Adrenal gland (tissue), 19 donors: ENCODE measurements at places on chromosomes 13 and 19.

DNA sequence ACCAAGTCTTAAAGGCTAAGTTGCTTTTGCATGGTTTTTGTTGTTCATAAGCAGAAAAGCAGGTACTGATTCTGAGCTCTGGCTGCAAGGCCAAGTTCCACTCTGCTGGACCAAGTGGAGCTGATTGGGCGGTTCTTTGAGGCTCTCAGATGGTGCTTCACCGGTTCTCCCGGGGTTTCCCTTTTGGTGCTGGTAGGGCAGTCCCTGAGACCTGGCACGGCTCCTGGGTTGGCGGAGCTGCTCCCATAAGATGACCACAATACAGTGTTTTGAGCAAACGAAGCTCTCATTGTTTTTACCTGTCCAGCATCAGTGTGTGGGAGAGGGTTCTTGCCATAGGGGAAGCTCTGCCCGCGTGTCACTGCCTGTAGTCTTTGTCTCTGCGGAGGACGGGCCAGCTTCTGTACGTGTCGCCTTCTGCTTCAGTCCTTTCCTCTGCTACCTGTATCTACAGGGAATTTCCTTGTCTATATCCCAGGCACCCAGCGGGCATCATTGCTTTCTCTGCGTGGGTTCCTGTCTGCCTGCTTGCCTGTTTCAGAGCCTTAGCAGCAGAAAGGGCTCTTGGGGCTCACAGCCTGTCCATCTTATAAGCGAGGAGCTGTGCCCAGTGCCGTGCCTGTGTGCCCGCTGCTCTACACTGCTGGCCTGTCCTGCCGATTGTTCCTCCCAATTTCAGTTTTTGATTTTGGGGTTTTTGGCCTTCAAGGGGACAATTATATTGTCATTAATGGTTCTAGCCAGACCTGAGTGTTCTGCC, 2.3 kb downstream of the U2AF2 start:
- peak; percentile 67 for DNase-seq

GRCh38 chr19:781800-782184, 15.5 kb upstream of the PTBP1 start:
- DNase-seq, result no peak

DNA sequence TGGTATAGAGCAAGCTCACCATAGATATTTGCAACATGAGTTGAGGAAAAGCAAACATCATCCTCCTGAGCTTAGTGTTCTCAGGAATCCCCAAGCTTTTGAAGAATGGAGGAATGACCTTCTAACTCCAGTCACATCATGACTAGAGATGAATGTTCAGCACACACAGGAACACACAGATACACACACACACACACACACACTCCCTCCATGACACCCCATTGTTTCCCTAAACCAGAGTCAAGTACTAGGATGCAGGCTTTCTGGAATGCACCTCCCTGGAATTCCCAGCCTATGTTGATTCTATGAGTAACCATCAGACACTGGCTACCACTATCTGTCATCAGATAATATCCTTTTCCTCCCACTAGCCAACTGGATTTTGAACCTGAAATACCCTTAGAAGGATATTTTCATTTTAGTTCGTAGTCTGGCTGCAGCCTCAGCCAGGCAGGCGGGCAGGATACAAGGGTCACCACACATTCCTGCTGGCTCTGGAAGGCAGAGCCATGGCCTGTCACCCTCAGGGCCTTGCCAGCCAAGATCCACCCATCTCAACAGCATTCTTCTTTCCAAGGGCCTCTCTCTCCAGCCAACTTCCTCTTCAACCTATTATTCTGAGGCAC, 162.4 kb downstream of the FOXO1 start:
- no peak for DNase-seq

GRCh38 chr13:74090397-74090796, 43.8 kb downstream of the KLF12 start:
- no peak for DNase-seq

DNA sequence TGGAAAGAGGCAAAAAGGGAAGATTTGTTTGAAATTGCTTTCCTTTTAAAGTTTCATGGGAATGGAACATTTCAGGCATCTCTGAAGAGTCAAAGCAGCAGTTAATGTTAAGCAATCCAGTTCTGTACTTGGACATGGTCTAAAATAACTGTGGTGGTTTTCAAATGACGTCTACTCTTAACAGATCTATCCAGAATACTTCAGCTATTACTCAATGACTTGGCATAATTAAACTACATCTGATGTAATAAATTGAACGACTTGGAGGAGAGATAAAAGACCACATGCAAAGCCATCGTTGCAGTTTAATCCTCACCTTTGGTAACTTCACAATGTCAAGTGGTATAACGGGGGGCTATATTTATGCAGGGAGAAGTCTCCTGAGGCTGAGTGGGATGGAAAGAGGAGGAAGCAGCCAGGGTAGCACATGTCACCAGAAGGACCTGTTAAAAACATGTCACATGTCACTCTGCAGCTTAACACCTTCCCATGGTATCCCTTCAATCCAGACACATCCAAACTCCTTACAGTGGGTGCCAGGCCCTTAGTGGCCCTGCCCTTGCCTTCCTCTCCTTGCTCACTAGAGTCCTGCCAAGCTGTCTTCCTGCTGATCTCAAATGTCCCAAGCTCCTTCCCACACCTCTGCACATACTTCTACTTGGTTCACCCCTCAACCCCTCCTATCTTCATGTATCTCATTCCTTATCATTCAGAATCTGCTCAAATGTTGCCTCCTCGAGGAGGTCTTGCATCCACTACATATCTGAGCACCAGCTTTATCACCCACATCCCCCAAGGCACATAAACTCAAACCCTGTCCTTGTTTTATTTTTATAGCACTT, 327.8 kb downstream of the SUCLA2 start:
- no peak for DNase-seq

- no peak for DNase-seq
Measured at GRCh38 chr13:110278859-110279258, 28.1 kb downstream of the COL4A1 start.

GRCh38 chr13:35953537-35954206, 177.5 kb downstream of the DCLK1 start:
- peak; percentile 51 for DNase-seq

DNA sequence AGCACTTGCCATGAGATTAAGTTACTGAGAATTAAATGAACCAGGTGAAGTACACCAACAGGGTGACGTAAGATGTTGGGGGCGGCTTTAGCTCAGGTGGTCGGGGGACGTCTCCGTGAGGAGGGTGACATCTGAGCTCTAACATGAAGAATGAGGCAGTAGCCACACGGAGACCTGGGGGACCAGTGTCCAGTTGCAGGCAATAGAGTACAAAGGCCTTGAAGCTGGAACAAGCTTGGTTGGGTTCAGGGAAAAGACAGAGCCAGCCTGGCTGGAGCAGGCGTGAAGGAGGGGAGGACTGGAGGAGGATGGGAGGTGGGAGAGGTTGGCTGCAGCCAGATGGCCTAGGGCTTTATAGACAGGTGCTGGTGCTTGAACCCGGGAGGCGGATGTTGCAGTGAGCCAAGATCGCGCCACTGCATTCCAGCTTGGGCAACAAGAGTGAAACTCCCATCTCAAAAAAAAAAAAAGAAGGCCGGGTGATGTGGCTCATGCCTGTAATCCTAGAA, 1.6 kb downstream of the SPINT2 start:
- no peak for DNase-seq

- DNase-seq, result no peak
Measured at GRCh38 chr13:43755844-43756243, 30.9 kb downstream of the ENOX1 start.

GRCh38 chr19:43704002-43704705, 11.7 kb upstream of the IRGC start:
- no peak for DNase-seq

GRCh38 chr13:23129331-23129730, 51.4 kb upstream of the SGCG start:
- no peak for DNase-seq

GRCh38 chr19:11169896-11170678, 14.5 kb upstream of the SPC24 start:
- DNase-seq, result no peak

DNA sequence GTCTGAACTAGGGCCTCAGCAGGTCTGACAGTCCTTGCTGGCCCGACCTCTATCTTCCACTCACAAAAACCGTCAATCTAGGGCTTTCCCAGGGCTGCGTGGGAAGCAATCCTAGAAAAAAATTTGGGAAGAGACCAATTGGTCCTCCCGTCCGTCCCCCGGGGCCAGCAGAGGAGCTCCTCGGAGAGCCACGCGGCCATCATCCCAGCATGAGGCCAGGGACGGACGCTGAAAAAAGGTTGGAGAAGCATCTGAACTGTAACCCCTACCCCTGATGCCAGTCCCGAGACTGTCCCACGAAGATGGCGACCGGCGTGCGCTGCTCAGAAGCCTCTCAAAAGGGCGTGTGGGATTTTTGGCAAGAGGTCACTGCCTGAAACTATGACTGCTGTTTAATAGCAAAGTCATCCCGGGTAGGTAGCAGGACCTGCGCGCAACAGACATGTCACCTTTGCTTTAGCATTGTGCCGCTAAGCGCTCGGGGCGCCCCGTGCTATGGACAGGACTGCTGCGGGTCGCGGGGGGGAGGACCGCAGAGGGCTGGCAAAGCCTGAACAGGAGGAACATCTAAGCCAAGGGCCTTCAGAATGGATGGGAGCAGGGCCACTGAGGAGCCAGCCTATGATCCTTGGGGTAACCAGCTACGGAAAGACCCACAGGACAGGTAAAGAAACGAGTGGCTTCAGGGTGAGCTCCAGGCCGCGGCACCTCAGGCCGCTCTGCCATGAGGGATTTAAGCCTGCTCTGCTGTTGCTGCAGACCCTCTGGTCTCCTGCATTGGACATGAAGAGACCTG, 10.6 kb downstream of the AKAP8 start:
- no peak for DNase-seq

DNA sequence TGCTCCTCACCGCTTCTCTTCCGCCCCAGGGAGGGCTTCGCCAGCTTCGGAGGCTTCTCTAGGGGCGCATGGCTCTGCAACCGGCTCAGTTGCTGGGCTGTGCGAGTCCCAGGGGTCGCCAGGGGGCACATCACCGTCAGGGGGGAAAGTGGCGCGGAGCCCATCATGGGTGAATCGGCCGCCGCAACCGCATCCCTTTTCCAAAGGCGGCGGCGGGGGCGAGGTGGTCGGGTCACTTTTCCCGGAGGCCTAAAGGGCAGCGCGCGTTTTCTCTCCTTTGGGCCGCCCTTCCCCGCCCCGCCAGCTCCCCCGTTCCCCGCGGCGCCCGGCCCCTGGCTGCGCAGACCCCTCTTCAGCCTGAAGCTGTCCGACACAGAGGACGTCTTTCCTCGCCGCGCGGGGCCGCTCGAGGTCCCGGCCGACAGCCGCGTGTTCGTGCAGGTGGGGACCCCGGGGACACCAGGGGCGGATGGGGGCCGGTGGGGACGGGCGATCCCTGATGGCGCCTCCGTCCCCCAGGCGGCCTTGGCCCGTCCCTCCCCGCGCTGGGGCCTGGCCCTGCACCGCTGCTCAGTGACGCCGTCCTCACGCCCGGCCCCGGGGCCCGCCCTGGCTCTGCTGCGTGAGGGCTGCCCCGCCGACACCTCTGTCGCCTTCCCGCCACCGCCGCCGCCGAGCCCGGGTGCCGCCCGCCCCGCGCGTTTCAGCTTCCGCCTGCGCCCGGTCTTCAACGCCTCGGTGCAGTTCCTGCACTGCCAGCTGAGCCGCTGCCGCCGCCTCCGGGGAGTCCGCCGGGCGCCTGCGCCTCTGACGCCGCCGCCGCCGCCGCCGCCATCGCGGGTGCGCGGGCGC, 1.7 kb downstream of the TGFBR3L start:
- no peak for DNase-seq

DNA sequence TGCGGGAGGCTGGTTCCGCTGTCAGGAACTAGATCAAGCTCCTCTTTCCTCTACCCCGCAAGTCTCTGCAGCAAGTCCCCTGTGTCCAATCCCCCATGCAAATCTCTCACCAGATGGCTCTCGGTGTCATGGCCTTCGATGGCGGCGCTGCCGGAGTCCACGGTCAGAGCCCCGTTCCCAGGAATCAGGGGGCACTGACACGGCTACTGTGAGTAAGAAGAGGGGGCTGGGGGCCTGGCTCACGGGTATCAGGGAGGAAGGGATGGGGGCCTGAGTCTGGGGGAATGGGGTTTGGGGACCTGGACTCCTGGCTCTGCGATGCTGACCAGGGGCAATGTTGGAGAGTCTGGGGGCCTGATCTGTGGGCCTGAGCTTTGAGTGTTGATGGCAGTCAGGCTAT, 4.0 kb downstream of the SCAF1 start:
- DNase-seq, result no peak

GRCh38 chr13:57264965-57265364, 98.0 kb downstream of the PRR20E start:
- DNase-seq, result no peak

GRCh38 chr19:51971624-51972023, 15.0 kb downstream of the ZNF350 start:
- DNase-seq, result no peak

DNA sequence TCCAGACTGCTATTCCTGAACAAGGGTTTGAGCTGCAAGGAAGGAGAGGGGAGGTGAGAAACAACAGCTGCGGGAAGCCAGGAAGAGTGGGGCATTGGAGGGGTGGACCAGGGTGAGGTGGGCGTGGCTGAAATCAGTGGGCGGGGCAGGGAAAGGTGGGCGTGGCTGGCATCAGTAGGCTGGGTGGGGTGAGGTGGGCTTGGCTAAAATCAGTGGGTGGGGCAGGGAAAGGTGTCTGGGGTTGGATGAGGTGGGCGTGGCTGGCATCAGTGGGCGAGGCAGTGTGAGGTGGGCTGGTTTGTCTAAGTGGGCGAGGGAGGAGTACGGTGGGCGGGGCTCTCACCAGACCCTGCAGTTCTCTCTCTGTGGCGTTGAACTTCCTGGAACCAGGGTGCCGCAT, 87.6 kb downstream of the MUC16 start:
- DNase-seq, result no peak

DNA sequence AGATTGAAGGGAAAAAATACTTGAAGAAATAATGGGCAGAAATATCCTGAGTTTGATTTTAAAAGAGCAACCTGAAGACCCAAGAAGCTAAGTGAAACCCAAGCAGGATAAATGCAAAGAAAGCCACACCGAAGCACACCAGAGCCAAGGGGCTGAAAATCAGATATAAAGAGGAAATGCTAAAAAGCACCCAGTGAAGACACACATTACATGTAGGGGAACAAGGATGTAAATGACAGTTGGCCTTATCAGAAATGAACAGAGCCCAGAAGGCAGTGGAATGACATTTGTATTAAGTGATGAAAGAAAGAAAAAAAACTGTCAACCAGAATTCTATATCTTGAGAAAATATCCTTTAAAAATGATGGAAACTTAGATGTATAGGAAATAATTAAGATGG, 139.1 kb downstream of the SLC7A1 start:
- no peak for DNase-seq
